Muscle of back (tissue), 13 donors: ENCODE measurements at places on chromosomes 16 and 17. TPM values are rescaled to one million over a fixed set of nuclear protein-coding genes. Genes with fewer than 3 reads are reported as not detected.

CES1 gene
- 0.39 TPM for polyA plus RNA-seq

OTOP3 gene
- not detected for polyA plus RNA-seq

METTL16 gene
- polyA plus RNA-seq, result 19.4 TPM

NLGN2 gene
- 25.4 TPM for polyA plus RNA-seq

- DNase-seq, result no peak
These were observed 167.3 kb upstream of the GSE1 start for GRCh38 chr16:85445779-85446222.

- peak; percentile 56 for DNase-seq
These were observed 43.8 kb downstream of the SOCS1 start for GRCh38 chr16:11211977-11212797.

- DNase-seq, result no peak
These were observed 39.8 kb downstream of the C17orf67 start for GRCh38 chr17:56793957-56794356.

GRCh38 chr17:75808549-75808904, 23.9 kb downstream of the UNK start:
- no peak for DNase-seq

GRCh38 chr16:2213817-2214718, 572 bp downstream of the PGP start:
- DNase-seq, result no peak

DNA sequence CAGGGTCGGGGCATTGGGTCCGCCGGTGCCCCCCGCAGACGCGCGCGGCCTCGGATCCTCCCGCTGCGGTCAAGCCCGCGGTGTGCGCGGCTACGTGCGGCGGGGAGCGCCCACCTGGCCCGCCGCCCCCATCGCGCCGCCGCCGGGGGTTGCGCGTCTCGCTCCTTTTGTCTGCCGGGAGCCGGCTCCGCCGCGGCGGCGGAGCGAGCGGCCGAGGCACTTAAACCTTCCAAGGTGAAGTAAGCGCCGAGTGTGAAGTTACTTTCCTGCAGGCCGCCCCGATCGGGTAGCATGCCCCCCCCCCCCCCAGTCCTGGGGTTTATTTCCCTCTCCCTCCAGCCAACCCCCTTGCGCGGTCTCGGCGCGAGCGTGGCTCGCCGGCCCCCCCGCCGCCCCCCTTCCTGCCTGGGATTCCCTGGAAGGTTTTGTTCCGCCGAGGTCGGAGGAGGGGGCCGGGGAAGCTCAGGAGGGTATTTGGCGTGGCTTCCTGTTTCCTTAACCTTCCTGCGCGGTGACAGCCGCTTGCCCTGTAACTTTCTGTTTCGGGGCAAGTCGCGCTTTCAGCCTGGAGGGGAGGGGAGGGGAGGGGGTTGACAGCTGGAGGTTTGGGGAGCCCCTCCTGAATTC, 56.6 kb upstream of the GSE1 start:
- no peak for DNase-seq

- no peak for DNase-seq
These were observed 4.7 kb downstream of the CEP295NL start for GRCh38 chr17:78898075-78898836.

GRCh38 chr17:17624741-17625140, 33.2 kb upstream of the PEMT start:
- no peak for DNase-seq

- peak; percentile 65 for DNase-seq
These were observed 147.3 kb downstream of the CCDC182 start for GRCh38 chr17:57597531-57598453.

GRCh38 chr17:39927929-39928857, 661 bp downstream of the LRRC3C start:
- no peak for DNase-seq

- DNase-seq, result no peak
These were observed 1.7 kb upstream of the ITGAE start for GRCh38 chr17:3802461-3803307.
